ENCODE measurements at places on chromosomes 5 and 9.

DNA sequence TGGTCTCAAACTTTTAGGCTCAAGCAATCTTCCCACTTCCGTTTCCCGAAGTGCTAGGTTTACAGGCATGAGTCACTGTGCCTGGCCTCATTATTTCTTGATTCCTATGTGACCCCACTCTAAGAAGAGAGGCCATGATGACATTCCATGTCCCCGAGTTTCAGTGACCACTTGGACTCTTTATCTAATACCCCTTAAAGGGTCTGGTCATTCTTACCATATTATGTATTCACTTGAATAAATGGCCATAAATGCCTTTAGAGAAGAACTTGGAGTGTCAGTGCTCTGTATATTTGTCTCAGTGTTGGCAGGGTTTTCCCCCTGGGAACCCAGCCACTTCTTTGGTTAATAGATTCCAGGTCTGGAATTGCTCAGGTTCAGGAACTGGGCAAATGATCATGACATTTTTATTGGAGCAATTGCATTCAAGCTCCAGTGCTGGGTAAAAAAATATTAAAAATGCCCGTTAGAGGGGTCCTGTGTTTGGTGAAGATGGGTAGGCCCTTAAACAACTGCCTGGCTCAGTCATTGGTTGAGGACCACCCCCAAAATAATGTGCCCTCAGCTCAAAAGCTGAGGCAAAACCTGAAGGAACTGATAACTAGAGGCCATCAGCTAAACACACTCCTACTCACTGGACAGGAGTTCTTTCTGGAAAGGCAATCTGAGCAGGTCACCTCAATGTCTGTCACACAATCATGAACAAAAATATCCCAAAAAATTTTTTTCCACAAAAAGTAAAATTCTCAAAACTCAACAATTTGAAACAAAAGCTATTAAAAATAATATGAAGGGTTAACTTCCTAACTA, 186.6 kb upstream of the ZNF608 start:
- DNase-seq = peak; percentile 68

- DNase-seq = no peak
Observed at GRCh38 chr5:174690271-174690670, 34.1 kb upstream of the MSX2 start.

DNA sequence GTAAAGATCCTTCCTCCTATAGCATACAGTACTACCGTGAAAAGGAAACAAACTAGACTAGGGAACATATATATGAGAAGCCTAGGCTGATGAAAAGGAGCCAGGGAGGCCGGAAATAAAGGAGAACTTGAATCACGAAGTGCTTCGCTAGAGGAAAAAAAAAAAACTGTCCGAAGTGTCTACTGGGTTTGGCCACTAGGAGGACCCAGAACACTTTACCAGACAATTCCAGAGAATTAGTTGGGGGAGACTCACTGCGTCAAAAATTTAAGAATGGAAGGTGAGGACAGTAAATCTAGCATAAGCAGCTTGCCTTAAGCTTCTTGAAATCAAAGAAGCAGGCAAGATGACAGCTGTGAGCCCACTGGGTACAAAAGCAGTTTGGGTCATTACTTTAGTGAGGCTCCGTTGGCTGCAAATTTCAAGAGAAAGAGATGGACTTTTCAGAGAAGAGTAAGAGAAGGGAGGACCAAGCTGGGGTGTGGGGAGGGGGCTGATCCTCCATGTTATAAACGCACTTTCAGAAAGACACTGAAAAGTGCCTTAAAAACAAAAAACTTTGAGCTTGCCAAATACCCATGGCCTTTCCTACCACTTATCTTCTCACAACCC, 47.4 kb downstream of the P4HA2 start:
- DNase-seq = peak; percentile 89

DNA sequence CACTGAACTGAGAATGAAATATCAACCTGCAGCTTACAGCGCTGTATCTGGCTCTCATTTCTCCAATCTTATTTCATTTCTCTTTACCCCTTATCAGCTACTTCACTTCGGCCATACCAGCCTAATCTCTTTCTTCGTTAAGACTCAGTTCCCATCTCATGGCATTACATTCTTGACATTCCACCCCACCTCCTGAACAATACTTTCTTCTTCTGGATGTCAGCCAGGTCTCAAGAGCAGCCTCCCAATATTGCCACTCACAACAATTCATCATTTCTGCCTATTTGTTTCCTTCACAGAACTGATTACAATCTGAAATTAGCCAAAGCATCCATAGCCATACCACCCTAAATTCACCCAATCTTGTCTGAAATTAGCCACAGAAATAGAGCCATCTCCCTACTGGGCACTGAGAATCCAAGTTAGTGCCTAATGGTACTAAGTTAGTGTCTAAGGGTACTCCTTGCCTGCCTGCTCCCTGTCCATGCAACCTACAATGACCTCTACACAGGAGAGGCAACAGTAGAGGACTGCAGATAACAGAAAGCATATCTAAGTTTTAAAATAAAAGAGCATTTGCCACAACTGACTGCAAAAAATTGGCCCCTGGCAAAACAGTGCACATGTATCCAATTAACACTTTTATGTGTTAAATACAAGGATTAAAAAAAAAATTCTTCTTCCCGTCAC, 35.2 kb downstream of the SETX start:
- peak; percentile 12 for DNase-seq
